Stimulated activated memory B cell treated with anti-CD40 and anti-IgM and Interleukin-4, amounts not matched to agents 10 μg/mL and 1 μg/mL and 100 μg/mL, for 72 hours (primary cell): ENCODE measurements at places on chromosomes 5 and 9.

DNA sequence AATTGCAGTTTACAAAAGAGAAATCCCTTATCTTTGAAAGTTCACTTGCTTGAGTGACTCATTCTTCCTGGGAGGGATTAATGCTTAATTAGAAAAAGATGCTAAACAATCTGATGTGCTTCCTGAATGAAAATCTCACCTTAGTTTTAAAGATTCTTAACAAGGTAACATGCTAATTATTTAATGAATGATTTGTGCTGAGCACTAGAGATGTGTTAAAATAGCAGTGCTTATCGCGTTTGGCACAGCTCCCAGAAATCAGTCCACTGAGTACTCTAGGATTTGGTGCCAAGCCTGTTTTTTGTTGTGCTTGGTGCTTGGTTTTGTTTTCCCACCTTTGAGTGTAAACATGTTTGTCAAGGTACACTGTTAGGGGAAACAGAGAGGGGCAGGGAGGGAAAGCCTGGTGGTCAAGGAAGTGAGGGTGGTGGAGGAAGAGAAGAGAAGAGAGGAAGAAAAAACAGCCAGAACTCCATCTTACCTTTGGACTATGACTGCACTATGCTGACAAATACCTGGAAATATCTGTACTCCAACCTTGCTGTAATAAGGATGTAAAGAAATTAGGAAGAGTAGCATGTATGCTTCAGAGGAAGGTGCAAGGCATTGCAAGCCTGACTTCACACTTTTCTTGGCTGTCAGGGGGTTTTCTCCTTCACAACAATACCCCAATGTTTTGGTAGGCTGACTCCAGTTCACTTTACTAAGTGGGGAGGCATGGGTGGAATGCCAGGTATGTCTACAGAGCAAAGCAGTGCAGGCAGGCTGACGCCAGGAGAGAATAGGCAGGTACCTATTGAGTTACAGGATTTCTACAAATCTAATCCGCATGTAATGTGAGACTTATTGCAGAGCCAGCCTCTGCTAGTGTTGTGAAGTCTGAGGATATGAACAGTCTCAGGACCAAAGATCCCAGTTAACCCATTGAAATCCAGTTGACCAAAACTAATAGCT is 157.2 kb upstream of the ISL1 start:
- ATAC-seq: no peak

DNA sequence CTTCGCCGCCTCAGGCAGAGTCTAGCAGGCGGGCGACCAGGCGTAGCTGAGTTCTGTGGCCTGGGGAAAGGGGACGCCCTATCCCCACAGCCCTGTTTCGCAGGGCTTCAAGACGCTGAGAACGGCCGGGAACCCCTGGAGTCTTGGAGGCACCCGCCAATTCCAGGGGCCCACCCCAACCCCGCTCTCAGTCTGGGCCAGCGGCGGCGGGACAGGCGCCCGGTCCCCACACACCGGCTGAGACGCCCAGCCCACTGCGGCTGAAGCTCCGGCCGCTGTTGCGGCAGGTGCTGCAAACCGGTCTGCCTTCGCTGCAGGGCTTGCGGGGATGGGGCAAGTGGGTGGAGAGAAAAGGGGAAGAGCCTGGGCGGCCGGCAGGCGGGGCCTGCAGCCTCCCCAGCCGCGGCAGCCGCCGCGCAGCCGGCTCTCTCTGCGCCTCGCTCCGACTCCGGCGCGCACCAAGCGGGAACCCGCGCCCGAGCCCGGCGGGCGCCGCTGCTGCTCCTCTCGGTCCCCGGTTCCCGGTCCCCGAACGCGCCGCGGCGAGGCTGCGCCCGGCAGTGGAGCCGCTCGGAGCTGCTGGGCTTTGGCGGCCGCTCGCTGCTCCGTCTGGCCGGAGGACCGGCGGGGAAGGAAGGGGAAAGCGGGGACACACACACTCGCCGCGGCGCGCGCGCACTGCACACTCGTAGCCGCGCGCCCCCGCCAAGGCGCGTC is at the start of gene PIP5K1B:
Gene PIP5K1B (plus strand): TSS at position 427 of the 717 bp plus-strand sequence. CDS start 117,375 bp downstream, outside the sequence.
- peak; percentile 91 for ATAC-seq

DNA sequence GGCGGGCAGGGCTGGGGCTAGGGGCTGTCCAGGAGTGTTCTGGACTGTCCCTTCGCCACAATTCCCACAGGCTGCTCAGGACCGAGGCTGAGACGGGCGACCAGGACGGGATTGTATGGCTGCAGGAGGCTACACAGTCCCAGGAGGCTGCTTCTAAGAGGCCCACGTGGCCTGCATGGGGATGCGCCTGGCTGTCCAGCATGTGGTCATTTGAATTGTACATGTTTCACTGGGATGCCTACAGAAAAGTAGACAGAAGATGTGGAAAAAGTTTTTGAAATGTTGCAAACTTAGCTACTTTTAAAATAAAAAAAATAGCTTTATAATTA is 32.6 kb upstream of the SPTLC1 start:
- ATAC-seq: no peak

GRCh38 chr5:81907012-81907635 is 64.7 kb upstream of the ATG10 start:
- ATAC-seq: no peak

DNA sequence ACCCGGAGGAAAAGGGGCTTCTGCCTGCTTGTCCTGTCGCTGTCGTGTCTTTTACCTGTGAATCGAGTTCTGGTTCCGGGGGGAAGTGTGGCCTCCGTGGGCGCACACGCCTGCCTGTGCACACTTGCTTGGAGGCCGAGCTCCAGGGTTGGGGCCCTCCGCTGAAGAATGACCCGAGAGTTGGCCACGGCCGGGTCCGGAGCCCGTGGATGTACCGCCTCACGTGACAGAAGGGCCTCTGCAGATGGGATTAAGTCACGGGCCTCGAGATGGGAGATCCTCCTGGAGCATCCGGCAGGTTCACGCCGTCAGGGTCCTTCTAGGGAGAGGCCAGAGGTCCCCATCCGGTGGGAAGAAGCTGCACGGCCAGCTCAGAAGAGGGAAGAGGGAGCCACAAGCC is 81.0 kb downstream of the KCNT1 start:
- no peak for ATAC-seq

DNA sequence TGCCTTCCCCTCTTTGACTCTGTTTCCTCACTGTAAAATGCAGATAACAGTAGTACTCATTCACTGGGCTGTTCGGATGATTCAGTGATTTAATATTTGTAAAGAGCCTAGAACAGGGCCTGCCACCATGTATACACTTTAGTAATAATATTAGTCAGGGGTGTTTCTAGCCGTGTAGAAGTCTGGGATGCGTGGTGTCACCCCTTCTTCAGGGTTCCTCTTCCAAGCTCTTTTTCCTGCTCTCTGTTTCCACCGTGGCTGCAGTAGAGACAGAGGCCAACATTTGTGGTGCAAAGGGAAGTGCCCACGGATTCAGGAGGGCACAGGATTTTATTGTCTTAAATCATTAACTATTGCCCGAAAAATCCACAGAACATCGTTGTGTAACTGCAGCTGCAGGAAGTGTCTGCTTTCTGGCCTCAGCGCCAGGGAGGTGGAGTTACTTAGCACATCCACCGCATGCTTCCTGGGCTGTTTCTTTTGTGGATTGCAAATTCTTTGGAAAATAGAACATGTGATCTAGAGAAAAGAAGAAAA is 61.7 kb downstream of the TRIO start:
- no peak for ATAC-seq
